ENCODE measurements at places on chromosomes 4 and X.

DNA sequence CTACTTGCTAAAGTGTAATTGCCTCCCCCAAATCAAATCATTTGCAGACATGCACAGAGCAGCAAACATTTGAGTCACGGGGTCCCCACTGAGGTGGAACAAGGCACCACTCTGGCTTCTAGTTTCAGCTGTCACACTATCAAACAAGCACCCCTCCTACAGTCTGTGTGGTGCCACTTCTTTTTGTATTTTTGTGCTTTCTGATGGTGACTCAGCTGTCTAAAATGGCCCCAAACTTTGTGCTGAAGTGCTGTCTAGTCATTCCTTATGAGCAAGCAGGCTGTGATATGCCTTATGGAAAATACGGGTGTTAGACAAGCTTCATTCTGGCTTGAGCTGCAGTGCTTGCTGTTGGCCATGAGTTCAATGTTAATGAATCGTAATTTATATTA lies 15.4 kb downstream of the IGFBP7 start:
- DNase-seq: no peak

DNA sequence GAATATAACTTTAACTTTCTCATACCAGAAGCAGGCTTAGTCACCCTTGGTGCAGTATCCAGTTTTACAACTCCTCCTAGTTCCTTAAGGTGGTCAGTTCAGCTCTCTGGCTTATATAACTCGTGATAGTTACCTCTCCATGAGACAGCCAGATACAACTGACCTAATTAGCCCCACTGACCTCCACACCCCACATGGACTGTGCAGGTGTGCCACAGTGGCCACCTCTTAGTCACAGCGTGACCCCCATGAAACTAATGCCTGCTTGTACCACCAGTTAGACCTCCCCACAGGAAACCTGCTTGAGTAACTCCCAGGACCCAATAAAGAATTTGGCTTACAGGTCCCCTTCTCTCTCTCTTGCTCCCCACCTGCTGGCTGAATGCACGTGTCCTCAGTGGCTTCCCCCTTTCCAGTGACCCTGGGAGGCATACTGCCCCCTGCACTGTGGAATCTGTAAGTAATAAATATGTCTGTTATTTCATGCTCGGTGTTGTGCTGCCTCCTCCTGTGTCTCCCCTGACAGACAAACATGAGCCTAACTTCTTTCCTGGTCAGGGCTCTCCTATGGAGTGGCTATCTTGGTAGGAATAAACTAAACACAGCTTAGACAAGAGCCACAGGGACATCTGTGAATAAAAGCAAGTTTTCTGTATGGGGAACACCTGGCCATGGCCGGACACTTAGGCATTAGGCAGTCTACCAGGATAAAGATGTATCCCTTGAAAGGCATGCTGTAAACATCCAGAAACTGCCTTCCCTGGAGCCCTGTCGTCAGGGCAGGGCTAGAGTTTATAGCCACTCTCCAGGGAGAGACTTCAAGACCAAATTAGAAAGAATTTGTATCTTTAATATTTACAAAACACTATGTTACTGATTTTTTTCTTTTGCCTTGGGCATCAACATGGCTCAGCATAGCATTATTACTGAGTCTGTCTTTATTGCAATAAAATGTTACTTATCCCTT lies 209.7 kb upstream of the BOD1L1 start:
- DNase-seq: no peak

DNA sequence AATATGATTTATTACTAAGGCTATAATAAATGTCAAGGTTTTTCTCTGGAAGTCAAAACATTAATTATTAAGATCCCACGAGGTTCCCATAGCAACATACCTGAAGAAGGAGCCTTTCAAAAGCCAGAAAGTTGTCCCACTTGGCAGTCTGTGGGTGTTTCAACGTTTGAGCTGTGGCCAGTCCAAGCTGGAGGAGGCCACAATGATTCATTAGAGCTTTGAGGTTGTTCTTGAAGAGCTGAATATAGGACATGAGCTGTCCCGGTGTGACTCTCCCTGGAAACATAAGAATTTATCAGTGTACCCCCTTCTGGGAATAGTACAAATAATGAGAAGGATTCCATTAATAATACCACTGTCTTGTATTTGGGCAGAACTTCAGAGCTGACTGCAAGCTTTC lies 92.1 kb downstream of the SCFD2 start:
- peak; percentile 5 for DNase-seq

DNA sequence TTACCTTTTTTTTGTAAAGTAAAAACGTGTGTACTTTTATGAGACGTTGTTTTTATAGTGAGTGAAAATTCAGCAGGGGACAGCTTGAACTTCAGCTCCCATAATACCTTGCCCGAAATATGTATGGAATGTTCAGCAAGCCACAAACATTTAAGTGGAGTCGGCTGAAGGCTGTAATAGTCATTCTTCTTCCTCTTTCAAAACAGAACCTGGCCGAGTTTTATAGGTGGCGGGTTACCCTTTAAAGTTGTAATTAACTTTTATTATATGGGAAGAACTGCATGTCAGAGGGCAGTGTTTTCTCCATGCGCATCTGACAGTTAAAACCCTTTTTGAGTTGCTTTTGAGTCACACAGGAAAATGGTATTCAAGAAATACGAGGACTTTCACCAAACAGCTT lies 50.7 kb downstream of the CLDN34 start:
- DNase-seq: no peak

DNA sequence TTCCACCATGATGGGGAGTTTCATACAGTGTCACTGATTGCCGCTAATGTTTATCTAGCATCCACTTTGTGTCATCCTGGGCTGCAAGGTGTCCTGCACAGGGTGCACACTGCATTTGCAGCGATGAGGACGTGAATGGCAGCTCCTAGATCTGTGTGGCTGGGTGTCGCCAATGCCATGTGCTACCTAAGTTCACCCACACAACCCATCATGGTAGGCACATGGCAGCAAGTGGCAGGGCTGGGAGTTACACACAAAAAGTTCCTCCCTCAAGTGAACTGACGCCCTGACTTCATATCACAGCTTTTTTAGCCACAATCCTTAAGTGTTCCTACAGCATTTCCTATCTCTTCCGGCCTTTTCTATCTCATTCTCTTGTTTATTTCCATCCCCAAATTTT lies 45.9 kb upstream of the SPRY1 start:
- DNase-seq: no peak

GRCh38 chr4:151004222-151004621 lies 10.9 kb downstream of the LRBA start:
- no peak for DNase-seq

- no peak for DNase-seq
Measured at GRCh38 chr4:156889616-156890594, 81.7 kb downstream of the PDGFC start.

DNA sequence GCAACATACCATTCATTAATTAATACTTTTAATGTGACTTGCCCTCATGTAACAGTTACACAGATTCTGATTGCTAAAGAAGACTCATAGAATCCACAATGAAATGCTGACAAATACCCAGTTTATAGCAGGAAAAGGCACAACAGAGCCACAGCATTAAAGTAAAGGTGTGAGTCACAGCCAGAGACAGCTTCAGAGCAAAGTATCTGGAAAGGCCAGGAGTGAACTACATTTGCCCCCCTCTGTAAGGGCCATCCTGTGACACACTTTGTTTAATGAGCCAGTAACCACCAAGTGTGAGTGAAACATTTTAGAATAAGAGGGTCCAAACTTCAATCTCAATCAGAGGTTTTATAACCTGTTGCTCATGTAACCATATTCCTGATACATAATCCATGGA lies 133.8 kb upstream of the TACR3 start:
- no peak for DNase-seq

- peak; percentile 58 for DNase-seq
Measured at GRCh38 chr4:179843370-179843769, 2399.8 kb upstream of the TENM3 start.

GRCh38 chrX:131359611-131360010 lies 70.5 kb upstream of the IGSF1 start:
- DNase-seq: no peak

DNA sequence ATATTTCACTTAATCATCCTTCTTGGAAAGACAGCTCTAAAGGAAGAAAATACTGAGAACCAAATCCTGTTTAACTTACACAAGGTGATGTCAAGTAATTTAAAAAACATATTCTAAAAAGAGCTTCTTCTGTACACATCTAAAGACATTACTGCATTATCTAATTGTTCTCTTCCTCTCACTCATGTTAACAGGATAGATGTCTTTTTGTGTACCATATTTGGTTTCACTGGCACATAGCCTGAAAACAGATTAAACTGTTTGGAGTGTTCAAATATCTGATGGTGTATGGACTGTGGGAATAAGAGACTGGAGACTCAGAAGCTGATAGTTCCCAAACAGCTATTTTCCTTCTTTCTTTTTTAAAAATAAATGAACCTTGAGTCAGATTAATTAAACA lies 213.3 kb upstream of the MAB21L2 start:
- DNase-seq: peak; percentile 7

GRCh38 chr4:14431155-14432134 lies 570.8 kb upstream of the CPEB2 start:
- no peak for DNase-seq
